Spinal cord (tissue), 10 donors: ENCODE measurements at places on chromosomes 4 and X.

DNA sequence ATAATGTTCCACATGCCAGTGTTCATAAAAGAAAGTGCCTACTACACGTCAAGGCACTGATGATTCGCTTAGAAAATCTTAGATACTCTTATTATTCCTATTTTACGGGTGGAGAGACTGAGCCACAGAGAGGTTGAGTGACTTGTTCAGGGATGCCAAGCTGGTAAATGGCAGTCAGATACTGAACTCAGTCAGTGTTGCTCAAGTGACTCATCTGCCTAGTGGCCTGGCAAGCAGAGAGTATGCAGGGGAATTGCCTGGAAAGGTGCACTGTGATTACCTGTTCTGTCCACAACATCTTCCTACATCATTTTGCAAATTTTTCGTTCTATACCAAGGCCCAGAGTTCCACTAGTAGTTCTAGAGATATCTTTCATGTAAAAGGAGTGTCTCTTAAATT, 68.4 kb downstream of the RAPGEF2 start:
- DNase-seq, result no peak

DNA sequence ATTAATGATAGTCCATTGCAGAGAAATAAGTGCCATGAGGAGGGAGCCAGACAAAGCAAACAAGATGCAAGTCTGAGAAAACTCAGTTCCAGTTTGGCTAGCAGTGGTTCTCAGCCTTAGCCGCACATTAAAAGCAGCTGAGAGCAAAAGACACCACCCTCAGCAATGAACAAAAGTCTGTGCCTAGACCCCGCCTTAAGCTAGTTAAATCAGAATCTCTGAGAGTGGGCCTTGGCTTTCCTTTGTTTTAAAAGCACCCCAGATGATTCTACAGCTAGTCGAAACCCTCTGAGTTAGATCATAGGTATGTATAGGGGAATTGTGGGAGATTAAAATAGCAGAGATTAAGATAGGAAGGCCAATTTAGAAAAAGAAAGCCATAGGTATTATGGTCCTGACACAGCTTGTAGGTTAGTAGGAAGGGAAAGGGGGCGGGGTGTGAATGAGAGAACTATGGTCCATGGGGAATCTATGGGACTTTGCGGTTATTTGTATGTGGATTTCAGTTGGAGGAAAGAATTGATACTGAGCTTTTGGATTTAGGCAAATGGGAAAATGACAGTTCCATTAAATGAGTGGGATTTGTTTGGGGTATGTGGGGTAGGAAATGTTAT, 12.0 kb downstream of the SPRY1 start:
- DNase-seq, result no peak

GRCh38 chrX:136856050-136856449, 24.5 kb downstream of the RBMX start:
- no peak for DNase-seq

DNA sequence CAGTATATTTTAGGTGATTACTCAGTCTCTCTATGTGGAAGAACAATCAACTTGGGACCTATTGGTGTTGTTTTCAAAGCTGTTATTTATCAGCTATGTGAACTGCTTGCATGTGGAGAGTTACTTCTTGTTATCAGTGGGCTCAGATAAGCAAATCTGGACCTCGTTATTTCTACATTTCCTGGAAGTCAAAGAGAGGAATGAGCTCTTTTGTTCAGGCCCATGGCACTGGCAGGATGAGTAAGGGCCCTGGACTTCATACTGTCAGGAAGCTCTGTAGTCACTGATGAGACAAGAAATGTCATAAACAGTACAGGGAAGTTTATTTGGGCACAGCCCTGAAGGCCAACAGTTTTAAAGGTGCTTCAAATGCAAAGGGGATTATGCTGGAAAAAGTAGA, 760.6 kb upstream of the EPHA5 start:
- no peak for DNase-seq

DNA sequence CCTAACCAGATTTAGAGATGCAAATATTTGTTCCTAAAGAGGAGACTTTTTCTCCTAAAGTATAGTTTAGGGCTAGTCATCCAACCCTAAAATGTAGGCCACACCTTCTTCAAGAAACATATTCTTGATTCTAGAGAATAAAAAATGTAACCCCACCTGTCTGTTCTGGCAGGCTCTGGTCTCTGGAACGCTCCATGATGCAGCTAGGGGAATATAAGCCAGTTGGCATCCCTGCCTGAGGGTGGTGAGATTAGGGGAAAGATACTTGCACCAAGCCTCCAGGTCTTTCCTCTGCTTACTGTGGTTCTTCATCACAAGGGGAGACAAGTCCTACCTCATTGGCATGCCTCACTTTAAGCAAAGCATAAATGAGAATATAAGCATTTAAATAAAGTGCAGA, 21.2 kb upstream of the TBC1D9 start:
- DNase-seq, result peak; percentile 67

- DNase-seq, result no peak
These were observed 40.9 kb upstream of the NKRF start for GRCh38 chrX:119647089-119647488.

DNA sequence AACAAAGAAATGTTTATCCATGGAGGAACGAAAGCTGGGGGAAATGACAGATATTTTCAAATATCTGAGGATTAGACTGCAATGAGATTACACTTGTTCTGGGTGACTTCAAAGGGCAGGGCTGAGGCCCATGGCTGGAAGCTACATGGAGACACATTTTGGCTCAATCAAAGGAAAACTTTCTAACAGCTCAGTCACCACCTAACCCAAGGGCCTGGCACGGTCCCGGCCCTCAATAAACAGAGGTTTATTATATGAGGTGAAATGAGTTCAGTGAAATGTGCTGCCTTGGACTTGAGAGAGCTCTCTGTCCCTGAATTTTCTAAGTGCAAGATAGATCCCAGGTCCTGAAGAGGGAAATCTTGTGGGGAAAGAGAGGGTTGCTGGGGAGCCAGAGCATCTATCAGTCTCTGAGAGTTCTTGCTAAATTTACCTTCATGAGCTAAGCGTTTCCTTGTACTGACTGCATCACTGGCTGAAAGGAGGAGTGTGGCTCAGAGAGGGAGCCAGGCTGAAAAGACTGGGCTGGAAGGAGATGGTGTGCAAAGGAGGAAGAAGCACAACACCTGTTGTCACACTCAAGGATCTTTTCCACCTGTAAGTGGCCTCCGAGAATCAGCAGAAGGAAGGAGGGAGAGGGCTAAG, 2.0 kb upstream of the RIPPLY1 start:
- DNase-seq, result no peak
